ENCODE measurements at places on chromosomes 2 and 18.

DNA sequence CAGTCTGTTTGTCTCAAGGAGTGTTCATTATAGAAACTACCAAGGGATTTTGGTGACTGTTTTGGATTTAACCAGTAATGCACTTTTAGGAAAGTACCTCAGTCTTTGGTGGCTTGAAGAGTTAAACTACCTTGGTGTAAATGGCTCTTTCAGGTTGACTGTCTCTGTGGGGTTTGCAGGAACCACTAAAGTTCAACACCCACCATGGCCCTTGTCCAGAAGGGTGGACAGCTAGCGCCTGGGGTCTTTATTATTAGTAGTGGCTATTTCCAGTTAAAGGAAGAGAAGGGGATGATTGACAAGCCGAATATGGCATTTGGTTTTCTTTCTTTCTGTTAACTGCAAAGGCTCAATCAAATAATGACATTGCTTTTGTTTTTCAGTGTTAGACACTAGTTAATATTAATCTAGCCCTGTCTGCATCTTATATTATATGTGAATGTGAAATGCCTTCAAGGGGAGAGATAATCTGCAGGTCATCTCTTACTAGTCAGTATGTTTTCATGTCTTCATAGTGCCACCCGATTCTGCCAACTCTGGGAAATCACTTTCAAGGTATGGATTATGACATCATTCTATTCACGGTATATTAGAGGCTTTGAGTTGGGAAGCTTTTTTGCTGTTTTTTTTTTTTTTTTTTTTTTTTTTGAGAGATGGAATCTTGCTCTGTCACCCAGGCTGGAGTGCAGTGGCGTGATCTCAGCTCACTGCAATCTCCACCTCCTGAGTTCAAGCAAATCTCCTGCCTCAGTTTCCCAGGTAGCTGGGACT, 56.4 kb downstream of the MAP4K4 start:
- DNase-seq: no peak

GRCh38 chr2:33521791-33522281, 45.4 kb downstream of the RASGRP3 start:
- DNase-seq: no peak

DNA sequence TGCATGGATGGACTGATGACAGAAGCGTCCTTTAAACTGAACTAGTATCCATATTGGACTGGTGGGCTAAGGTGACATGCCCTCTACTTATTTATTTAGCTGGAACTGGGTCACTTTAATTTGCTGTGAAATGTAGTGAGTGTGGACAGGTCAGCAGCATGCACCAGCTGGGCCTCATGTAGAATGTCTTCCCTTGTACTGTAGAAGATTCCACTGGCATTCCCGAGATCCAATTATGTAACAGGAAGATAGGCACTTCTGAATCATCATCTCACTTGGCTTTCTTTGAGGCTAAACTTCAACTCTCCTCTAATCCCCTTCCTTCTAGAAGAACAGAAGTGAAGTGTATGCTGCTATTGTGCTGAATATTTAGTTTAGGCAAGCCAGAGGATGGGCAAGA, 296.2 kb downstream of the SLC8A1 start:
- DNase-seq: no peak

DNA sequence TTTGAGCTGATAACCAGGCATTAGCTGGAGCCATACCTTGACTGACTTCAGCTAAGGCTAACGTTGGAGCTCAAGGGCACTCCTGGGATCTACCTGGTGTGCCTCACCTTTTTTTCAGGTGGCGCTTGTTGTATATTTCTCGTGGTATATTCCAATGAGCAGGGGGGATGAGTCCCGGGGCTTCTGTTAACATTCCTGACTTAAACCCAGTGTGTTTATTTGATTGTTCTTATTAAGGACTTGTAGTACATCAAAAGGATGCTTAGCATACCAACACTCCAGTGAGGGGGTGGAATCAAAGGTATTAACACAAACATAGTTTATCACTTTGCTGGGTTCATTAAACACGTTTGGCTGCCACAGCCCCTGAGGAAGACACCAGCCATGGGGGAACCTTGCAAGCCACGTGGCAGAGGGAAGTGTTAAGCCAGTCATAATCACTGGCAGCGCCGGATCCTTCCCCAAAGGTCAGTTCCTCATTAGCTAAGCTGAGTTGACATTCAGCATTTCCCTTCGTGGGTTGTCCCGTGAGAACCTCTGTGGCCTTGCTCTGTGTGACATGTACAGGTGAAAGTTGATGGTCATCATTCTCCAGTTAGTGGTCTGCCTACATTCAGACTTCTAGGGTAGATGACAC, 119.5 kb upstream of the MCFD2 start:
- DNase-seq: no peak

DNA sequence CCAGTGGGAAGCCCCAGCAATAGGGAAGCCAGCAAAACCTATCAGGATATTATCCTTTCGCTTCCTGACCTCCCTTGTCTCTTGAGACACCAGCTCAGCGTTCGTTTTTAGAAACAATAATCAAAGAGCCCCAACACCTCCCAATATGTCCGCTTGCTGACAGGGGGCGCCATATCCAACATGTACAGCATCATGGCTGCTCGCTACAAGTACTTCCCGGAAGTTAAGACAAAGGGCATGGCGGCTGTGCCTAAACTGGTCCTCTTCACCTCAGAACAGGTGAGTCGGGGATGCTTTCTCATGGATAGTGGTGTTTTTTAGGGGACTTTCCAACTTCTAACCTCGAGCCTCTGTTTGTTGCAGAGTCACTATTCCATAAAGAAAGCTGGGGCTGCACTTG, 28.7 kb downstream of the GAD1 start:
- no peak for DNase-seq

GRCh38 chr2:53632714-53633113, 134.9 kb upstream of the CHAC2 start:
- DNase-seq: no peak

DNA sequence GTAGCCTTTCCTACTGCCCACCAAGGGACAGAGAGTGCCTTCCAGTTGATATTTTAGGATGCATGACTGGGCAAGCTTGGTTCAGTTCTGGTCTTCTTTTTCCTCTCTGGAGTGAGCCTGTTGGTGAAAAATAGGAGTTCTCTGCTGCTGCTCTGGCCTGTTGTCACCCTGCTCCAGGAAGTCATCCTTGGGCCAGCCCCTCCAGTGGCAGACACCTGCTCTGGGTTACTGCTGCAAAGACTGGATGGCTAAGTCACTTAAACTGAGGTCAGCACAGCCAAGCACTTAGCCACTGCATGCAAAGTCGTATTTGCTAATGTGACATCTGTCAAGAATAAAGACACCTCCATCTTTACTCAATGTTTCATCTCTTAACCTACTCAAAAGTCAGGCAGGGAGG, 219.6 kb upstream of the ID2 start:
- DNase-seq: peak; percentile 34

- DNase-seq: no peak
These were observed 4.7 kb downstream of the HMSD start for GRCh38 chr18:63953811-63954210.

- no peak for DNase-seq
These were observed 67.4 kb upstream of the ADAM23 start for GRCh38 chr2:206375956-206376355.

DNA sequence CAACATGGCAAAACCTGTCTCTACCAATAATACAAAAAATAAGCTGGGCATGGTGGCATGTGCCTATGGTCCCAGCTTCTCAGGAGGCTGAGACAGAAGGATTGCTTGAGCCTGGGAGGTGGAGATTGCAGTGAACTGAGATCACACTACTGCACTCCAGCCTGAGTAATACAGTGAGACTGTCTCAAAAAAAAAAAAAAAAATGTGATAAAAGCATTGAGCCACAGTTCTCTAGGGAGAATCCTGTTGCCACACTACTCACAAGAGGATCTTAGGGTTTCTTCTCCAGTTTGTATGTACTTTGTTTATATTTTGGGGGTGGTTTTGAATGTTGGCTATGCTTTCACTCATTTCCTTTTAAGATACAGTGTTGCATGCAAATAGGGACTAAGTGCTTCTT, 62.0 kb downstream of the TMEM185B start:
- DNase-seq: no peak

GRCh38 chr2:22167256-22167655, 1043.5 kb downstream of the TDRD15 start:
- no peak for DNase-seq

GRCh38 chr18:69032009-69032408, 234.1 kb downstream of the CCDC102B start:
- no peak for DNase-seq

GRCh38 chr2:185145316-185146121, 547.2 kb downstream of the ZNF804A start:
- peak; percentile 83 for DNase-seq

DNA sequence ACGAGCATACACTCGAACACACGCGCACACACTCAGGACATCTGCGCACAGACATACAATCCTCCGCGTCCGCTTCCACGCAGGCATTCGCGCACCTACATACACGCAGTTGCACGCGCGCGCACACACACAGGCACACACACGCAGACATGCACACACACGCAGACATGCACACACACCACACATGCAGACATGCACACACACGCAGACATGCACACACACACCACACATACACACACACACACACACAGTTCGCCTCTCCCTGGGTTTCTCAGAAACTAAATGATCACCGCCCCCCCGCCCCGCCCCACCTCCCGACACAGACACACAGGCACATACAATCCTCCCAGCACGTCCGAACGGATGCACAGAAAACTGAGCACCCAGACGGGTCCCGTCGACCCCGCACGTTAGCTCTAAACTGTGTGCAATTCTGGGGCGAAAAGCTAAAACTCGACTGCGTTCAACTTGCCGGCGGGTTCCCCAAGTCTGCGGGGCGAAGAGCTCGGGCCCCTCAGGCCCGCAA, 1.0 kb downstream of the EPHA4 start:
- DNase-seq: peak; percentile 33

- DNase-seq: no peak
These were observed 301.5 kb downstream of the NDUFA10 start for GRCh38 chr2:239723486-239724193.

GRCh38 chr2:215141706-215142105, 3.3 kb upstream of the ABCA12 start:
- DNase-seq: no peak

- DNase-seq: no peak
These were observed 65.6 kb upstream of the RFX8 start for GRCh38 chr2:101540518-101540917.

GRCh38 chr2:80530442-80531064, 226.0 kb upstream of the LRRTM1 start:
- no peak for DNase-seq

- no peak for DNase-seq
These were observed 172.0 kb downstream of the NDUFA10 start for GRCh38 chr2:239853121-239853520.

DNA sequence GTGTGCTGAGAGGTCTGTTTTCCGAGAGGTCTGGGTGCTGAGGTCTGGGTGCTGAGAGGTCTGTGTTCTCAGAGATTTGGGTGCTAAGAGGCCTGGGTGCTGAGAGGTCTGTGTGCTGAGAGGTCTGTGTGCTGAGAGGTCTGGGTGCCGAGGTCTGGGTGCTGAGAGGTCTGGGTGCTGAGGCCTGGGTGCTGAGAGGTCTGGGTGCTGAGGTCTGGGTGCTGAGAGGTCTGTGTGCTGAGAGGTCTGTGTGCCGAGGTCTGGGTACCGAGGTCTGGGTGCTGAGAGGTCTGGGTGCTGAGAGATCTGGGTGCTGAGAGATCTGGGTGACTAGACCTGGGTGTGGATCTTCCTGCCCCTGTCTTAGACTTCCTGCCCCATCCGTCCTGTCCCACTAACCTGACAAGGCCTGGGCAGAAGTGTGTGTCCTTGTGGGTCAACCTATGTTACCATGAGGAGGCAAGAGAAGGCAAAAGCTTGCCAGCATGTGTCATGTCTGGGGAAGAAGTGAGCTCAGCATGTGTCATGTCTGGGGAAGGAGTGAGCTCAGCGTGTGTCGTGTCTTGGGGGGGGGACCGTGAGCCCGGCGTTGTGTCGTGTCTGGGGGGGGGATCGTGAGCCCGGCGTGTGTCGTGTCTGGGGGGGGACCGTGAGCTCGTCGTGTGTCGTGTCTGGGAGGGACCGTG, 69.3 kb downstream of the KCNG2 start:
- no peak for DNase-seq

GRCh38 chr2:107775791-107776190, 50.9 kb upstream of the RGPD4 start:
- no peak for DNase-seq

DNA sequence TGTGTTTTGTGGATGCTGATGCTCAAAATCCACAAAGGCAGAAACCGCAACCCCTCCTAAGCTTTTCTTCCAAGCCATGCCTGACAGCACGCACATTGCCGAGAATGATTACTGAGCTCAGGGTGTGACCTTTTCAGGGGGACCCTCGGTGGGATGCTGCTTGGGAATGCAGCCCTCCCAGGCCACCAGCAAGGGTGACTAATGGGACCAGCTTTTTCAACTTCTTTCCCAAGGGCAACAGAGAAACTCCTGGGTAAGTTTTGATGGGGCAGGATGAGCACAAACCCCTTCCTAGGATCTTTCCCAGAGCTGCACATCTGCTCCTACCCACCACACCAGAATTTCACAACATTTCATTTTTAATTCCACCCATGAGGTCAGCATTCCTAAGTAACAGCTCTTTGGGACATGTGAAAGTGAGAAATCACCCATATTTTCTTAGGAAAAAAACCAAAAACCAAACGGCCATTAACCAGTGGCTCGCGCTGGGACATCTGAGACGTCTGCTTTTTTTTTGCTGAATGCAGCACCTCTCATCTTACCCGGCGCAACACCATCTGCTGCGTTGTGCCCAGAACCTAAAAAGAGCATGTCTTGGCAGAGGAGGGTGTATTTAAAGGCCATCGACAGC, 119.0 kb downstream of the ARL4C start:
- DNase-seq: no peak

DNA sequence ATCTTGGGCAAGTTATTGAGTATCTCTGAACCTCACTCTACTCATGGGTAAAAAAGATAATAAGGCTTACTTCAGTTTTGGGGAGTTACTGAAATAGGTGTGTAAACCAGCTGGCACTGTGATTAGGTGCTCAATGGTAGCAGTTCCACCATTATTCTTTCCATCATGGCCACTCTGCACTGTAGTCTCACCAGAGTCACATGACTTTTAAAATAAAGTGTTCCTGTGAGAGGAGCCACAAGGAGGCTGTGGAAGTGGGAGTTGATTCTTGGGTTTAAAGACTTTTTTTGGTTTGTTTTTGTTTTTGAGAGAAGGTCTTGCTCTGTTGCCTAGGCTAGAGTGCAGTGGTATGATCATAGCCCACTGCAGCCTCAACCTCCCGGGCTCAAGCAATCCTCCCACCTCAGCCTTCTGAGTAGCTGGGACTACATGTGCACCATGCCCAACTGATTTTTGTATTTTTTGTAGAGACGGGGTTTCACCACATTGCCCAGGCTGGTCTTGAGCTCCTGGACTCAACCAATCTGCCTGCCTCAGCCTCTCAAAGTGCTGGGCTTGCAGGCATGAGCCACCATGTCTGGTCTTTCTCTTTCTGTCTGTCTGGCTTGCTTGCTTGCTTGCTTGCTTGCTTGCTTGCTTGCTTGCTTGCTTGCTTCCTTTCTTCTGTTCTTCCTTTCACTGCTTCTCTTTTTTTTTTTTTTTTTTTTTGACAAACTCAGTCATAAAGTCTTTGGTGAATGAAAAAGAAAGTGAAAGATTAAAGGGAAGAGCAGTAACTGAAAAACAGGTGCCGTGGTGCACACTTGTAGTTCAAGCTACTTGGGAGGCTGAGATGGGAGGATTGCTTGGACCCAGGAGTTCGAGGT, 21.2 kb upstream of the ACVR1 start:
- no peak for DNase-seq
